Activated CD4-positive, alpha-beta memory T cell treated with anti-CD3 and anti-CD28 coated beads, Interleukin-2, amount 10 ng/mL, durations not matched to agents 7 days and 5 days (primary cell): ENCODE measurements at places on chromosomes 7 and 10. TPM values are rescaled to one million over a fixed set of nuclear protein-coding genes. Genes with fewer than 3 reads are reported as not detected.

GRCh38 chr10:66927251-66927935 is 1.6 kb downstream of the LRRTM3 start:
- H3K4me1 ChIP-seq, result no peaks in the 10 kb centered on the region
- H3K27me3 ChIP-seq, result peaks cover 36% of the 10 kb centered on the region
- no peaks in the 10 kb centered on the region for H3K36me3 ChIP-seq
- H3K27ac ChIP-seq, result no peak overlapping the region

DNA sequence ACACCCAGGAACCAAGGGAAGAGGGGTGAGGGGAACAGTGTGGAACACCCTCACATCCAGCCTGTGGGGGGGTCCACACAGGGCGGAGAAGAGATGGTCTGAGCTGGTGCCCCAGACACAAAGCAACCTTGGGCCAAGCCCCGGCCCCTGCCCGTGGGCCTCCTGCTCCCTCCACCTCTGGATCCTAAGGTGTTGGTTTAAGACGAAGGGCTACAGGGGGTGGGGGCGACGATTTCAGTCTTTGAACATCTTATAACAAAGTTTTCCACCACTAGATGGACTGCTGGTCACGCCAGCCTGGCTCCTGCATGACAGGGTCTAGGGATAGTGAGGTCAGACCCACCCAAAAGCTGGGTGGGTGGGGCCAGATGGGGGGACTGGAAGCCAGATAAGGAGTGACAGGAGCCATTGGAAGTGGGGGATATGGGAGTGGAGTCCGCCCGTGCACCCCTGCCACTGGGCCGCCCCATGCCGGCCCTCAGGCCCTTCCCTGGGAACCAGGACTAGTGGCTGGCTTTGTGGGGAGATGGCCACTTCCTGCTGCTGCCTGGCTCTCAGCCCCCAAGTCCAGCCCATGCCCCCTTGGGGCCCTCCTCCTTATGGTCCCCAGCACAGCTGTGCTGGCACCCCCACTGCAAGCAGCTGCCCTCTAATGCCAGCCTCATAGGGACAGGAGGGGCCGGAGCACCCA is 98.4 kb downstream of the RGS10 start:
- no peak overlapping the region for H3K27ac ChIP-seq
- no peaks in the 10 kb centered on the region for H3K27me3 ChIP-seq
- H3K36me3 ChIP-seq, result peaks cover 2% of the 10 kb centered on the region
- H3K4me1 ChIP-seq, result peaks cover 10% of the 10 kb centered on the region
- no peak for DNase-seq
- no peak overlapping the region for H3K4me3 ChIP-seq

Gene CFTR
- total RNA-seq, result not detected

Gene SRRT
- total RNA-seq, result 202 TPM

GRCh38 chr7:20193242-20193777 is 23.9 kb downstream of the MACC1 start:
- no peak overlapping the region for H3K27ac ChIP-seq
- H3K36me3 ChIP-seq, result no peaks in the 10 kb centered on the region
- no peak overlapping the region for H3K4me3 ChIP-seq
- DNase-seq, result no peak

Gene PLEKHS1
- total RNA-seq, result not detected

DNA sequence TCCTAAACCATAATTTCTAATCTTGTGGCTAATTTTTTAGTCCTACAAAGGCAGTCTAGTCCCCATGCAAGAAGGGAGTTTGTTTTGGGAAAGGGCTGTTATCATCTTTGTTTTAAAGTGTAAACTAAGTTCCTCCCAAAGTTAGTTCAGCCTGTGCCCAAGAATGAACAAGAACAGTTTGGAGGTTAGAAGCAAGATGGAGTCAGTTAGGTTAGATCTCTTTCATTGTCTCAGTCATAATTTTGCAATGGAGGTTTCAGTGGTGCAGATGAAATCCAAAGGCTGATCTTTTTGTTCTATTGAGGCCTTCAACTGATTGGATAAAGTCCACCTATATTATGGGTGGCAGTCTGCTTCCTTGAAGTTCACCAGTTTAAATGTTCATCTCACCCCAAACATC is 68.1 kb downstream of the LRGUK start:
- H3K4me1 ChIP-seq, result peaks cover 3% of the 10 kb centered on the region
- no peak for DNase-seq
- H3K27ac ChIP-seq, result no peak overlapping the region
- H3K4me3 ChIP-seq, result no peak overlapping the region
- peaks cover 3% of the 10 kb centered on the region for H3K27me3 ChIP-seq

Gene SEMA3A
- total RNA-seq, result 0.38 TPM
